ENCODE measurements at places on chromosomes 16 and 17.

GRCh38 chr17:28008513-28008912 is 34.0 kb upstream of the NLK start:
- DNase-seq: no peak

DNA sequence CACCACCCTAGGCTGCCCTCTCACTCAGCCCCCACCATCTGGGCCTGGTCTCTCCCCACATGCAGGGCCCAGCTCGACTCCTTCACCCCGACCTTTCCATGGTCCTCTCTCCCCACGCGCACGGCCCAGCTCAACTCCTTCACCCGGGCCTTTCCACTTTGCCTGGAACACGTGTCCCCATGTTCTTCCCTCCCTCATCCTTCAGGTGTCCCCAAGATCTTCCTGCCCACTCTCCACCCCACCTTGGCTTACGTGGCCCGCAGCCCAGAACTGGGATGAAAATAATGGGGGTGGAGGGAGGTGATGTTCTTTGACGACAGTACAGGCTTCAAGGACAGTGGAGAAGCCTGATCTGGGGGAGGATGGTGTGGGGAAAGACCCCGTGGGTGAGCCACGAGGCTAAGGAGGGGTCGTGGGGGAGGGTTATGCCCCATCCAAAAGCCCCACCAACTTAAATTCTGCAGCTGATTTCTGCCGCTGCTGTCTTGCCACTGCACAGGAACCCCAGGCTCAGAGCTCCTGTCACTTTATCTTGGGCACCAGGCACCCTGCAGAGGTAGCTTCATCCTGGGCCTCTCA is 9.9 kb upstream of the MEAK7 start:
- DNase-seq: no peak

- DNase-seq: no peak
Observed at GRCh38 chr16:50839920-50840729, 98.2 kb downstream of the CYLD start.

DNA sequence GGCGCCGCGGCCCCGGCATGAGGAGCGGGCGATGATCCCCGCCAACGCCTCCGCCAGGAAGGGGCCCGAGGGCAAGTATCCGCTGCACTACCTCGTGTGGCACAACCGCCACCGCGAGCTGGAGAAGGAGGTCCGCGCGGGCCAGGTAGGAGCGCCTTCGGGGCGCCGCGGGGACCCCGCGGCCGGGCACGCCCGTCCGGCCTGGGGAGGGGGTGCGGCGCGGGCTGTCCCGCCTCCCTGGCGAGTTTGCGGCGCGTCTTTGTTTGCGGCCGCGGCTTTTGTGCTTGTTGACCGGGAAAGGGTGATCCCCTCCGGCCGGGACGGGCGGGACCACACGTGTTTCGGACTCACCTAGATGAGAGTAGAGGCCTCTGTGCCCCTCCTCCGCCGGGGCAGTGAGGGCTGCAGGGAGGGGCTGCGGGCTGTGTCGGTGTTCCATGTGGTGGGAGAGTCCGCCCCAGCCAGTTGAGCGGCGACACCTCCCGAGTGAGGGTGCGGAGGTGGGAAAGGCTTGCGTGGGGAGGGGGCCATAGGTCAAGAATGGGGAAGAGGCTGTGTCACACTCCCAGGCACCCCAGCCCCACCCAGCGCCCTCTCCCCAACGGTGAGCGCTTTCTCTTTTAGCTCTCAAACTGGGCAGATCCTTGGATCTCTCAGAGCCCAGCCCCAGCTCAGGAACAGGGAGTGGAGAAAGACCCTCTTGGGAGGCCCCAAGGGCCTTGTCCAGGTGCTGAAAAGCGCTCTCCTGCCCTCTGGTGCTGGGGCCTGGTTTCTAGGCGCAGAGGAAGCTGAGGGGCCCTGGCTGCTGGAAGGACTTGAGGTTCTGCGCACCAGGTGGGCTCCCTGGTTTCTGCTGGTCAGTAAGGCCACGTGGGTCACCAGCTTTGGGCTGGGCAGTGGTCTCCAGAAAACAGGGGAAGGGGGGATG is 923 bp downstream of the ANKRD13B start:
- no peak for DNase-seq

- DNase-seq: no peak
Observed at GRCh38 chr16:84423416-84423837, 55.1 kb downstream of the ATP2C2 start.
